Glomerular endothelial cell (primary cell): ENCODE measurements at places on chromosomes 12 and 14.

DNA sequence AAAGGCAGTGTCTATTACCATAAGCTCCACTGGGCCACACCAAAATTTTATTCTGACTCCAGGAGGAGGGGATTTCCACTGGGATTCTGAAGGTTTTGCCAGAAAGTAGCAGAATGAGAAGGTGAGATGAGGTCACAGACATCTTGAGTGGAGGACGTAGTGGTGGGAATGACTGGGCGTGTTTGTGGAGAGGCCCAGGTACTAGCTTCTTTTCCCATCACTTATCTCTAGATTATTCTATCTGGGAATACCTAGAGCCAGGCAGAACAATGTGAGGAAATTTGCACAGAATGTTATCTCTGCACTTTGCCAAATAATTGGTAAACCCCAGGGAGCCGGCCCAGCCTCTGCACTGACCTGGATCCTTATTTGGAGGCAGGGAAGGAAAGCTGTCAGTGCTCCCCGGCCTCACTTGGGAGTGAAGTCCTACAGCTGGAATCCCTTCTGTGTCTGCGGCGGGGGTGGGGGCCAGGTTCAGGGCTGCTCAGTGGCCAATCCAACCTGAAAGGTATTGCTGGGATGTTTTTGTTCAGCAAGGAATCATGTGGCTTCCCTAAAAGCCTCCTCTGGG lies 129.4 kb downstream of the C12orf75 start:
- DNase-seq = no peak

GRCh38 chr14:22841311-22841710 lies 4.9 kb downstream of the MMP14 start:
- no peak for DNase-seq

GRCh38 chr14:67908052-67908754 lies 88.6 kb downstream of the RAD51B start:
- no peak for DNase-seq

- no peak for DNase-seq
These were observed 30.6 kb downstream of the BORCS5 start for GRCh38 chr12:12387501-12387900.

GRCh38 chr12:28604240-28604639 lies 414.0 kb downstream of the CCDC91 start:
- no peak for DNase-seq

GRCh38 chr14:23300687-23301223 lies 1.9 kb downstream of the PPP1R3E start:
- no peak for DNase-seq

- DNase-seq = no peak
These were observed 38.5 kb downstream of the LGMN start for GRCh38 chr14:92710001-92710341.

DNA sequence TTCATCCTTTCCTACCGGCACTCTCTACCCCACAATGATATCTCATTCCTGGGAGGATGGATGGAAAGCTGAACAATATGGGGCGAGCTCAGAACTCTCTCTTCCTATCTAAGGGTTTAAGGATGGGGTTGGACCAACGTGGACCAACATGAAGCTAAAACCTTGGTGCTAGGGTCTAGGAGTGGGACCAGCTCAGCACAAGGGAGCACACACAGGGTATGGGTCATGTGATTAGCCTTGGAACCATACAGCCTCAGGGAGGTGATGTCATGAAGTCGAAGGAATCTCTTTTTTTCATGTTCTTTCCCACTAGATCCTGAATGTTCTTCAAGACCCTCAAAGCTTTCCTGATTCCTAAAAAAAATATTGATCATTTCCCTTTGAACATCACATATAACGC lies 3.3 kb downstream of the GUCY2C start:
- no peak for DNase-seq

DNA sequence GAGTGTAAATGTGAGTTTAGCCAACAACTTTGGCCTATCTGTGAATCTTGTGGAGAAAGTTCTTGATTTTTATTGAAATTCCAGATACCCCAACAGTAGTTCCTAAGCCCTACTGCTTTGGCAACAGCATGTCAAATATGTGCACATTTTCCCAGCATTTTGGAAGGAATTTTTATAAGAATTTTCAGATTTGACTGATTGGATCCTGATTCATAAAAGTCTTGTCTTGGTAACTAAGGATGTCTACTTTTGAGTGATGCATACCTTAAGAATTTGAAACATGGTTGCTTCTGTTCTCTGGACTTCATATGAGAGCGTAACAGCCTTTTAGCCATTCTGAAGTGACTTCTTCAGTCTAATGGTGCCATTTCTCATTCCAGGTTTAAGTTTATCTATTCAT lies 106.7 kb downstream of the ANO4 start:
- DNase-seq = no peak

DNA sequence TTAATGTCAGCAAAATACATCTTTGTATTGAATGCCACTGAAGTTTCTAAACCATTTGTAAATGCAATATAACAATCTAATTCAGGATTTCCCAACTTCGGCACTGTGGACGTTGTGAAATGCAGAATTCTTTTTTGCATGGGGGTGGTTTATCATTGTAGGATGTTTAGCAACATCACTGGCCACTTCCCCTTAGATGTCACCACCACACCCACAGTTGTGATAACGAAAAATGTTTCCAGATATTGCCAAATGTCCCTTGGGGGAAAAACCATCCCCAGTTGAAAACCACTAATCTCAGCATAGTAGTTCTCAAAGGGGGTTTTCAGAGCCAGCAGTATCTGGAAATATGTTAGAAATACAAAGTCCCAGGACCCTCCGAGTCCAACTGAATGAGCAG lies 203.3 kb downstream of the NAV3 start:
- DNase-seq = no peak

- DNase-seq = peak; percentile 12
These were observed 836.2 kb upstream of the MGAT4C start for GRCh38 chr12:87092421-87092820.

GRCh38 chr12:47297993-47298392 lies 218.2 kb upstream of the AMIGO2 start:
- DNase-seq = no peak

GRCh38 chr14:91484186-91484585 lies 25.9 kb downstream of the PPP4R3A start:
- DNase-seq = no peak

DNA sequence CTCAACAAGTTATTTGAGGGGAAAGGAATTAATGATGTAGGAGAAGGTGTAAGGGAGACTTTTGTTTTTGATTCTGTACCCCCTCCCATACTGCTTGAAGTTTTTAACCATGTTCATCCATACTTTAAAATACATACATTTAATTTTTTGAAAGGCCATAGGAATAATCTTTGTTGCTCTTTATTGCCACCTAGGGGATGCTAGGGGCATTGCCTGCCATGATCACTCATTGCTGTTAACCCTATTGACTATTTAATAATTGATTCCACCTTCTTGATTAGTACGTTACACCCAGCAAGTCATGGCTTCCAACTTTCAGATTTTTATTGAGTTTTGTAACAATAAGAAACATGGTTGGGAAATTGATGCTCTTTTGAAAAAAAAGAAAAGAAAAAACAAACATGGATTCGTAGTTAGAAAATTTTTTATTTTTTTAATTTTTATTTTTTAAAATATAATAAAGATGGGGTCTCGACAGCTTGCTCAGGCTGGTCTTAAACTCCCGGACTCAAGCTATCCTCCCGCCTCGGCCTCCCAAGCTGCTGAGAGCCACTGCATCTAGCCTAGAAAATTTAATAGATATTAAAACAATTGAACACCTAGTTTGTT lies 8.5 kb upstream of the PRKAB1 start:
- no peak for DNase-seq

GRCh38 chr12:132445884-132446632 lies 43.9 kb upstream of the FBRSL1 start:
- no peak for DNase-seq

DNA sequence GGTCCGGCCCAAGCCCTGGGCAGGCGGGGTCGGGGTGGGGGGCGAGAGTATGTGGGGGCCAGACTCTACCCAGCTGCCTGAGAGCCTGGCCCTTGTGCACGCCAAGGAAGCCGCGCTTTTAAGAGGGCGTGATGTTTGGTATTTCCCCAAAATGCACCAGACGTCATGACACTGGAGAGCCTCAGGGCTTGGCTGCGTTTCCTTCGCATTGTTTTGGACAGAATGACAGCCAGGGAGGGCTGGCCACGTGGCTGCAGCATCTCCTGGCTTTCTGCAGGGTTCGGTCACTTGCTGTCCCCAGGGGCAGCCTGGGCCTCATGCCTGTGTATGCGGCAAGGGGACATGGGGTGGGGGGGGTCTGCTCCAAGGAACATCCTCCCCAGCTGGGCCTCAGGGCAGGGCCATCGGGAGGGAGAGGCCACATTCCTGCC lies 16.1 kb upstream of the NUDT14 start:
- no peak for DNase-seq

GRCh38 chr12:59031313-59031712 lies 111.0 kb upstream of the LRIG3 start:
- no peak for DNase-seq

GRCh38 chr14:103530390-103530789 lies 1.4 kb downstream of the TRMT61A start:
- no peak for DNase-seq

GRCh38 chr14:93012506-93012905 lies 89.6 kb downstream of the CHGA start:
- no peak for DNase-seq

DNA sequence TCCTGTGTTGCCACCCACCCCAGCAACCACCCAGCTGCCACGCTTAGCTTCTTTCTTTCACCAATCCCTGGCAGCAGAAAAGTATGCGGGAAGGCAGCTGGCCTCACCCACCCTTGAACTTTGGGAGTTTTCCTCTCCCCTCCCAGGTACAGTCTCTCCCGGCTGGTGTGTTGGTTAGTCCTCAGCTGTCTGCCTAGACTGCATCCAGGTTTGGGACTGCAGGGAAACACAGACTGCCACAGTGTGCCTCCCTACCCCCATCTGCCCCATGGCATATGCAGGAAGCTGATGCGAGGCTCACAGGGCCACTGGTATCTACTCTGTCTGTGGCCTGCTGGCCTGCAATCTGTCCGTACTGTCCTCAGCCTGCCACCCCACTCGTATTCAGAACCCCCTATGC lies 2.1 kb downstream of the CD9 start:
- DNase-seq = no peak

- no peak for DNase-seq
These were observed 48.3 kb downstream of the MVK start for GRCh38 chr12:109621901-109622364.

DNA sequence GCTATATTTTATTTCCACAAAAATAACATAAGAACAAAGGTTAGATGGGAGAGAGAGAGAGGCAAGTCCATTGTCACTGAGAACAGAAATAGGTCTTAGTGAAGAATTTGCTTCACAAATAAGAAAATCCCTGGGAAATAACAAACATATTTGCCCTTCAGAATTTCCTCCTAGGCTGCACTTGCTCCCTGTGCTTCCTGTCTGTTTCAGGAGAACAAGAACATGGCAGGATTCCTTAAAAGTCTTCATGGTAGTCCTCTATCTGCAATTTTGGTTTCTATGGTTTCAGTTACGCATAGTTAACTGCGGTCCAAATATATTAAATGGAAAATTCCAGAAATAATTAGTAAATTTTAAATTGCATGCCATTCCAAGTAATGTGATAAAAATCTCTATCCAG lies 34.1 kb downstream of the SENP1 start:
- DNase-seq = no peak

- no peak for DNase-seq
These were observed 38.2 kb upstream of the MTHFD1 start for GRCh38 chr14:64349741-64350490.

DNA sequence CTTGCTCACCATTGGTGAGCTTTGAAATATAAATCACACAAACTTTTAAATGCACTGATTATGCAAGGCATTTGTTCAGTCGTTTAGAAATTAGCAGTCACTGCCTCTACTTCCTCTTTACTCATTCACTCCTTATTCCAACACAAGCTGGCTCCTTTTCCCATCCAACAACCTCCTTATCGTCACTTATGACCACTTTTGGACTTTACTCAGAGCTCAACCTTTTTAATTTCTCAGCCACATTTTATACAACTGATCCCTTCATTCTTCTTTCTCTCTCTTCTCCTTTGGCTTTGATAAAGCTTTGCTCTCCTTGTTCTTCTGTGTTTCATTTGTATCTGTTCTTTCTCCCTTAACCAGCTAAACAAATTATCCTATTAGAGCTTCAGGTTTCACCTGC lies 126.4 kb upstream of the PLEKHA5 start:
- DNase-seq = no peak

- no peak for DNase-seq
These were observed 396.2 kb downstream of the NUAK1 start for GRCh38 chr12:105742567-105742874.

- DNase-seq = no peak
These were observed 57.2 kb downstream of the ATF7 start for GRCh38 chr12:53568809-53569557.

DNA sequence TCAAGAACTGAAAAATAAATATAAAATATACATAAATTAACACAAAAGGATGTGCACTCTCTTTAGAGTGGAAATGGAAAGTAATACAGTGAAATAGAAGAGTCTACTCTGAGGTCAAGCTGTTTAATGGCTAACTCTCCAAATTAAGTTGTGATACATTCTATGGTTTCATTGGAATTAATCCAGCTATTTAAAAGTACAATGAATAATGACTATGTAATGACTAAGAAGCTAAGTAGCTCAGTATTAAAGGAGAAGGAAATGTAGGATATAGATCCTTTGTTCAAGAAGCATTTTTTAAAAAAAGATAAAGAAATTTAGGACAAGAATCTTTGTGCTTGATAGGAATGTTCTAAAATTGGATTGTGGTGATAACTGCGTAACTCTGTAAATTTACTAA lies 85.3 kb downstream of the LRP6 start:
- no peak for DNase-seq

GRCh38 chr14:105272623-105273022 lies 24.3 kb downstream of the BTBD6 start:
- no peak for DNase-seq

DNA sequence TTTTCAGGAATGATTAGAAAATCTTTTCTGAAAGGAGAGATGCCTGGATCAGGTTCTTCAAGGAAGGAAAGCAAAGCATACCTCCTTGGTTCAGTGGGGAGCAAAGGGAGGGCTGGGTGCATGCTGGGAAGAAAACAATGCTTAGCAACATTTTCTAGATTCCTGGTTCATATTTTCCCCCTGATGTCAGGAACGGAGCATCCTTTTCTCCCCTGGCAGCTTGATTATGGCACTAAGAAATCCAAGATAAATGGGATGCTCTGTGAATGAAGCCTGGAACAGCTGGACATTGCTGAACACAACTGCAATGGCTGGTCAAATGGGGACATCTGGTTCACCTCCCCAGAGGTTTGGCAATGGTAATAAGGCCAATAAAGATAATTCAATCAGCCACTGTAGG lies 50.9 kb downstream of the KCNA5 start:
- no peak for DNase-seq

GRCh38 chr14:99735189-99736135 lies 51.4 kb downstream of the CYP46A1 start:
- no peak for DNase-seq

- peak; percentile 81 for DNase-seq
These were observed 199.8 kb upstream of the ARHGAP5 start for GRCh38 chr14:31877255-31877798.

GRCh38 chr12:121786440-121786825 lies 7.1 kb downstream of the RHOF start:
- no peak for DNase-seq
